Activated CD4-positive, CD25-positive, alpha-beta regulatory T cell (primary cell): ENCODE measurements at places on chromosomes 1 and 21.

DNA sequence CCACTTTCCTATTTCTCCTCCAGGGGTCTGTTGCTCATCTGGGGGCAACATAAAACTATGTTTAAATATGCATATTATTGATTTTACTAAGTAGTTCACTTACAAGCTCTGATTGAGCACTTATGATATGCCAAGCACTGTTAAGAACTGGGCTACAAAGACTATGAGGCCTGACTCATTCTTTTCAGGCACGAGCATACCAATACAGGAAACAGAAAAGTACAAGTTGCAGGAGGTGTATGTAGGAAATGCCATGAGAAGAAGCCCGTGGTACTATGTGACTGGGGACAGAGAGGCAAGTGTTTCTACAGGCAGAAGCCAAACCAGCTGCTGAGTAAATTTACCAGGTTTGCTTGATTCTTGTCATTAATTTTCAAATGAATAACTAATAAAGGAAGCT is 120.4 kb upstream of the PTGFR start:
- no peak for DNase-seq

DNA sequence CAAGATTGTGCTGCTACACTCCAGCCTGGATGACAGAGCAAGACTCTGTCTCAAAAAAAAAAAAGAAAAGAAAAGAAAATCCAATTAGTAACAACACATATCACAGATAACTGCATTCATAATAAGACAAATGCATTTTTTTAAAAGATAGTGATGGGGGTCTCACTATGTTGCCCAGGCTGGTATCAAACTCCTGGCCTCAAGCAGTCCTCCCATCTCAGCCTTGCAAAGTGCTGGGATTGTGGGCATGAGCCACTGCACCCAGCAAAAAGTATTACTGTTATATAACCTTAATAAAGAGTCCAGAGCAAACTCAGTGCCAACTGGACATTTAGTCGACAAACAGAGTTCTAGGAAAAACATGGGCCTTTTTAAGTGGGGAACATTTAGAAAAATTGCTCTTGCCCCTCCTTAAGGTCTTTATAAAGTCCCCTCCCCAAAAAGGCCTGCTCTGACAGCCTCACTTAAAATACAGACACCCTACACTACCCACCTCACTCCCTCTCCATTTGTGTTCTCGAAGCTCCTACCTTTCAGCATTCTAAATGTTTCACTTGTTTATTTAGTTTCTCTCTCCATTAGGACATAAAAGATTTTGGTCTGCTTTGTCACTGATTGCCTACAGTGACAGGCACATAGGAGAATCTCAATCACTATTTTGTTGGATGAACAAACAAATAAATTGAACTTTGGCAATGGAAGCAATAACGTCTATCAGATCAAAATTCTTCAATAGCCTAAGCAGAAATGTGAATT is 7.5 kb downstream of the ABCB10 start:
- DNase-seq, result no peak

DNA sequence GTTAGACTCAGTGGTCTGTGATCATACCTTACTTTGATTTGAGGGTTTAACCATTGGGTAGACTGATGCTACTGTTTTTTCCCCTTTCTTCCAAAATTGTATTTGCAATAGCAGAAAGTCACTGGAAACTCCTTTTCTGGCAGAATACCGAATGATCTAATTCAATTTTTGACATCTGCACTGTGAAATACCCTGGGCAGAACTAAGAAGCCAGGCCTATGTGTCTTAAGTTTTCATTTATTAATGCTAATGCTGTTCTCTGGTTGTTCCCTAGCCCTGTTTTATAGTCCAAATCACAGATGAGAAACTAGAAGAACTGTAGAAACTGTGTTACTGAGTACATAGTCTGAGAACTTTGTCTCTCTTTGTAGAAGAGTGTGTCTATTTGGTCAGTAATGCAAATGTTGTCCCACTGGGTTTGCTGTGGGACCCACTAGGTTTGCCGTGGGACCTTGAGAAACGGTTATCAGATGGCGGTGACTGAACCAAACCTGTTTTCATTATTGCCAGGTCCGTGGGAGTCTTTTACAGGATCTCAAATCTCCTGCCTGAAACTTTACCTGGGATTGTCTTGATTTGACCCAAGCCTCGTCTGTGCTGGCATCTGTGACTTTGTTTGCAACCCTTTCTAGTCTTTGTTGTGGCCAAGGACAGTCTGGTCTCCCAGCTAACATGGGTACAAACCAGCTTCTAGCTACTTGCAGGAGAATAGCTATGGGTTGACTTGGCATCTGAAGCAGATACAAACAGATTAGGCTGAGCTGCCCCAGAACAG is 41.4 kb downstream of the PEX14 start:
- DNase-seq, result no peak

DNA sequence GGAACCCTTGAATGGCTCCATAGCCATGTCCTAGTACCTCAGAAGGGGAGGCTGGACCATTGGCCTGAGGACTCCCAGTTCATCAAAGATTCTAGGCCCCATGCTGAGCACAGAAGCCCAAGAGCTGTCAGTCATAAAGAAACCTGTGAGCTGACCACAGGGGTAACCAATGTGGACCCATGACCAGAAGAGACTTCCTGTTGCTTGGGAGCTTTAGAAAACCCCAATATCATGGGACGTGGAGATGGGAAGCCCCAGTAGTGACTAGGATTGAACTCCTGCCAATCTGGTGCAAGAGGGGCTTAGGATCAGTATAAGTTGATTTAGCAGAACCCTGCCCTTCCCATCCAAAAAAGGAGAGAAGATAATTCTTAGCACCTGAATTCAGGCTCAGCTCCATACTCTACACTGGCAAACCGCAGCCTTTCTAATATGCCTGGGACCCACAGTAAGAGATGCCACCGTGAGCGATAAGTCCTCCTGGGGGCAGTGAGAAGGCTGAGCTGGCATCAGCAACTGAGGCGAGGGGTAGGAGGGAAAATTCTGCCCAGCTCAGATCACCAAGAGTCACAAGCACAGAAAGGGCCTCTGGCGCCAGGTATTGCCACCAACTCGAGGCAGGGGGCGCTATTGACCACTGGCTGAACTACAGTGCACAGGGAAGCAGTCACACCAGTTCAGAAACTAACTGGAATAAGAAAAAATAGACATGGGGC is 108.9 kb downstream of the CAPN8 start:
- no peak for DNase-seq

DNA sequence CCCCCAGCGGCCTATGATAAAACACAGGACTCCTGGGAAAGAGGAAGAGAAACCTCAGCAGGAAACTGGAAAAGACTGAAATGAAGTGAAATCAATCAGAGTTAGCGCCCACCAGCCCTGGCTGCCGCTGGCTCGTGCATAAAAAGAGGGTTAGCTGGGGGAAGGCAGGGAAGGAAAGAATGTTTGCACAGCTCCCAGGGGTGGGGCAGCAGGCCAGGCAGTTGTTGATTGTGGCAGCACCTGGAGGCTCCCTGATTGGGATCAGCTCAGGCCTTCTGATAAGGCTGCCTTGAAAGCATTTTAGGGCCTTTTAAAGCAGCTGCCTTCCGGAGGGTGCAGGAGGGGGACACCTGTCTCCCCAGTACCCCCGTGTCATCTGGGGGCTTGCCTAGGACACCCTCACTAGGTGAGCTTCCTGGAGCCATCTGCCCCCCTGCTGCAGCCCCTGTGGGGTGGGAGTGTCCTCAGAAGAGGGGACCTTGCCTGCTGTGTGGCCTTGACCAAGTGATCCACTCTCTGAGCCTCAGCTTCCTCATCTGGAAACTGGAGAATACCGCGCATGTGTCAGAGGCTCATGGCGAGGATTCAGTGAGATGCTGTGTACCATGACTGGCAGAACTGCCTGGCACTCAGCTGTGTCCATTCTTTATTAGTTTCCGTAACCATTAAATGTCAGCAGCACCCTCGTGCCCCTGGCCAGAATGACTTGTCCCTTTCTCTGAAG is 6.6 kb downstream of the EPHB2 start:
- no peak for DNase-seq

DNA sequence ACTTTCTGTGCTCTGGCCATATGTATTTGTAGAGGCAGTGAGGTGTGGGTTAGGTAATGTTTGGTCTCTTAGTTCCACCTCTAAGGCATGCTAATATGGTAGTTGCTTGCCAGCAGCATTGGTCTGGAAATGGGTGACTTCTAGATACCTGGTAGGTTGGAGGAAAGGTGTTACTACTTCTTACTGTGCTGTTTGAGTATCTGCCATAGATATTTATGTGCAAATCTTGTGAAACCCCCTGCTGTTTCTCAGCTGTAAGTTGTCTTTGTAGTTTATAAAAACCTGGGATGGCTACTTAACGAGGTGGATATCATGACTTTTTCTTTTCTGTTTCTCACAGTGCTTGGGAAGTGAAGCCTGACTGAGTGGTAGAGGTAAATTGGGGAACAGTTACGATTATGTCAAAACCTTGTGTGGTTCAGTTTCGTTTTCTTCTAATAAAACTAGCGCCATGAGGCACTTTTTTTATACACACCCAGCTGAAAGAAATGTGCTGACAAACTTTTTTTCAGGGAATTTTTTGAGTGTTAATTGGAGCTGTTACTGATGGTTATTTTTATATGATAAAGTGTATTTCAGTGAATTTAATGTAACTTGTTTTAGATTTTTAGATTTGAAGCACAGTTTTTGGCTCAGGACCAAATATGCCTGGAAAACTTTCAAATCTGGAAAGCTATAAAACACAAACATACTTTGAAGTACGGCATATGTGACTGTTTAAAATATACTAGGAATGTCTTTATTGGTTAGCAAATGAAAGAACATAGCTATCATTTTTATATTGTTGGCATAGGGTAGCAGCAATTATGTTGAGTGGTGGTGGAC is 42.1 kb downstream of the CAMSAP2 start:
- DNase-seq, result no peak

DNA sequence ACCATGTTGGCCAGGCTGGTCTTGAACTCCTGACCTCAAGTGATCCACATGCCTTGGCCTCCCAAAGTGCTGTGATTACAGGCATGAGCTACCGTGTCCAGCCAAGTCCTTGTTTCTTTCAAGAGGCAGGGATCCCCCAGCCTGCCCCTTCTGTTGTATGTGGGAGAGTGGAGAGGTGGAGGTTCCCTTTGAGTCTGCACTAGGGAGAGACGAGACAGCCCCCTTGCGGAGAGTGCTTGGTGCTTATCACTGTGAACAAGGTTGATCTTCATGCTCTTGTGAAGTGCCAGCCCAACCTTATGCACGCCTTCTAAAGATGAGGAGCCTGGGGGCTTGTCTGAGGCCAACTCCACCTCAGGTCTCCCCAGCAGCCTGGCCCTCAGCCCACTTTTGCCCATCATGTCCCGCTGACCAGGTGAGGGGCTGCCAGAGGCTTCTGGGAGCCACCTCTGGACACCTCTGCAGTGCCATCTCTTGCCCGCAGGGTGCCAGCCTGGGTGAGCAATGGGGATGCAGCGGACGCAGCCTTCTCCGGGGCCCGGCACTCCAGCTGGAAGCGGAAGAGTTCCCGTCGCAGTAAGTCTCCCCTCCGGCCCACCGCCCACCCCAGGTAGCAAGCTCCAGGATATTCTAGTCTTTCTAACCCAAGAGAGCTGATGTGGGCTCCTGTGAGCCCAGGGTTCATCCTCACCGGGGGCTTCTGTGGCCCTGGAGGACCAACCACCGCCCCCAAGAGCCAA is 62.3 kb downstream of the ARHGEF10L start:
- DNase-seq, result no peak

DNA sequence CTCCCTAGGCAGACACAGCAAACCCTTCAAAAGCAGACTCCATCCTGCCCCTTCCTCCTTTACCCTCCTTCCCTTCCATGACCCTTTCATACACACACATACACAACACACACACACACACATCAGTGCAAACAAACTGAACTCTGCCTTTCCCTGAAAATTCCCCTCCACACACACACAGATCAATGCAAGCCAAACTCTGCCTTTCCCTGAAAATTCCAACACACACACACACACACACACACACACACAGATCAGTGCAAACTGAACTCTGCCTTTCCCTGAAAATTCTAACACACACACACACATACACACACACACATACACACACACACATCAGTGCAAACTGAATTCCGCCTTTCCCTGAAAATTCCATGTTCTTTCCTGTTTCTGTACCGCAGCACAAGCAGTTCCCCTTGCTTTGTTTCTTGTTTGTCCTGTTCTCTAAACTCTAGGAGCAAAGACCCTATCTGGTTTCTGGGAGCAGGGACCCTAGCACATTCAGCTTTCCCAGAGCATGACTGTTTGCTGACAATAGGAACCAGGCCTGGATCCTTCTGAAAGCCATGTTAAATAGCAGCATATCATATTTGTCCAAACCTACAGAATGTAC is 91.0 kb downstream of the PTPN14 start:
- DNase-seq, result no peak

DNA sequence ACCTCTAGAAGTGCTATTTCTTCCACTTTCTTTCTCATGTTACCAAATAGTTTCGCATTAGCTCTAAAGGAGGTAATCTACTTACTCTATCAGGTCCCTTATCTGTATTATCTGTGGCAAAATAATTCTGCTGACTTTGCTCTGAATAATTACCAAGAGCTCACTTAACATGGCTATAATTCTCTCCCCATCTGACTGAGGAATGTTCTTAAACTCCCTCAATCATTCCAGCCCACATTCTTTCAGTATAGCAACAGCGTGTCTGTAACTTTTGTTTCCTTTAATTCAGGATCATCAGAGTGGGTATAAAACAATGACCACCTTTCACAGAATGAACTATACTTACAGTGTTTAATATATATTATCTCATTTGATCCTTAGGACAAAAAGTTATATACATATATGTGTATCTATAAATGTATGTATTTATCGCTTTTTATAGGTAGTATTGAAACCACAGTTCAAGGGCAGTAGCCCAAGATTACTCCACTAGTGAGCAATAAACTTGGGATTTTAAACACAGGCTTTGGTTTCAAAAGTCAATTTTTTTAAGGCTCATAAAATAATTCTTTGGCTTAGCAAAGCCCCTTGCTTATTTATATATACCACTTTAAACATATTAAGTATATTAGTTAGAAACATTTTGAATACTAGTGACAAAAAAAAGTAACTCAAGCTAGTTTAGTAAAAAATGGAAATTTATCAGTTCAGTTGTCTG is 36.1 kb upstream of the ST6GALNAC3 start:
- no peak for DNase-seq

DNA sequence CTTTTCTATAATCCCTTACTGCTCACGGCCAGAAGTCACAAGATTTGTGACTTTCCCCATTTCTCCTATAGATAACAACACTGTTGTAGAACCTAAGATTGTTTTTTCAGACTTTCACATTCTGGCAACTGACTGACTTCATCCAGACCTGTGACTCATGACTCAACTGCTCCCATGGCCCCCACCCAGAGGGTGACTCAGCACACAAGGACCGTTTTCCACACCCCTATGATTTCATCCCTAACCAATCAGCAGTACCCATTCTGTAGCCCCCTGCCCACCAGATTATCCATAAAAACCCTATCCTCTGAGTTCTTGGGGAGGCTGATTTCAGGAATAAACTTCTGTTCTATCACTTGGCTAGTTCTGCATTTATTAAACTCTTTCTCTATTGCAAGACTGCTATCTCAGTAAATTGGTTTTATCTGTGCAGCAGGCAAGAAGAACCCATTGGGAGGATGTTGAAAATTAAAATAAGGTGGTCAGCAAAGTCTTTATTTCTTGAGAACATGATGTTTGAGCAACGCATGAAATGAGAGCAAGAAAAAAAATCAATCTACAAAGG is 79.7 kb downstream of the NGF start:
- DNase-seq, result no peak

- DNase-seq, result no peak
Measured at GRCh38 chr1:10621906-10622305, 147.2 kb downstream of the PEX14 start.
